ENCODE measurements at places on chromosomes 6 and 20.
A peak's percentile ranks its signal among the peaks of the same experiment; 100 is the strongest.

DNA sequence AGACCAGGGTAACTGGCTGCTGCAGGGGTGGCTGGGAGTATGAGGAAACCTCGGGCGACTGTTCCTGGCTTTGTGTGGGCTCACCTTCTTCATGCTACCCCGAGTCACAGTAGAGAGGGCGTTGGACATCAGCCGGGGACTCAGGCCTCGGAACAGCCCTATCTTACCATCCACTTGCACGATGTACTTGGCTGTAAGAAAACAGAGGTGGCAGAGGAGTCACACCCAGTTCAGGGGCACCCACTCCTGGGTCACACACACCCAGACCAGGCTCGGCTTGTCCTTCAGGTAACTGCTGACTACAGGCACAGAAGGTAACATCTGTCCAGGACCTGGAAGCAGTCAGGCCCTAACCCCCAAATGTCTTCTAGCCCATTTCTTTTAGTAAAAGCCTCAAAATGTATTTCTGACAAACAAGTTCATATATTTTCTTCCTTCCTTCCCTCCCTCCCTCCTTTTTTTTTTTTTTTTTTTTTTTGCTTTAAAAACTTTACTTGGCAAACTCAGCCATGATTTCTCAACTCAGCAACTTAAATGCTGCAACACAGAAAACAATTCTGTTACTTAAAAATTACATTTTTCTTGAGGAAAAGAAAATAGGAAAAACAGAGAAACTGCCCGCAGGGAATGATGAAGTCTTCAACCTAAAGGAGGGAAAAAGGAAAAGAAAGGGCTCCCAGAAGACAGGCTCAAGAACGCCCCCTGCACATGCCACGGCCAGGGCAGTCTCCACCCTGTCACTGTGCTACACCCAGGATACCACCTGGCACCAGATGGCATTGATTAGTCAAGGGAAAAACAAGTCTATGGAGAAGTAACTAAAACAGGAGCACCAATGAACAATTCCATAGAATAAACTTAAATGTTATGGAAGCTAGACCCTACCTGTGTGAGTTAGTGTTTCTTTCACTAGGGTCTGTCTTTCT is 7.3 kb downstream of the MTCH1 start:
- no peak for DNase-seq

- DNase-seq: no peak
Measured at GRCh38 chr6:36976007-36976264, 10.1 kb downstream of the MTCH1 start.

GRCh38 chr6:48733581-48733980 is 622.6 kb upstream of the PTCHD4 start:
- no peak for DNase-seq

DNA sequence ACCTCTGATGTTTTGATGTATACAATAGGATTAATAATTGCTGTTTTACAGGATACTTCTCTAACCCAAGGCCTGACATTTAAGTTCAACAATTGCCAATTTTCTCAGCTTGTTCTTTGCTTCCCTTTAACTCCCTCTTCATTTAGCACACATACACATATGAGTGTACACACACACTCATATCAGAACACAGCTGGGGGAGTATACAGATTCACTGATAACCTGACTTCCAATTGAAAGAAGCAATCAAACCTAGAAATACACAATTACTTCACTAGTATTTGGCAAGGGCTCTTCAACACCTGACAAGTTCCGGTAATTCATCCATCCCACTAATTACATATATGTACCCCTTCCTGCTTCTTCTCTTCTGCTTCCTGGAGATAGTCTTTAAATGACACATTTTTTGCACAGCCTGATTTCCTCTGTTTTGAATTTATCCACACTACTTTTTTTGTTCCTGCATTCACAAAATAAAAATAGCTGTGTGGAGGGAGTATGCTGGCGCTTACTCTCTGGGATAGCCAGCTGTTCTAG is 11.2 kb downstream of the UST start:
- no peak for DNase-seq

DNA sequence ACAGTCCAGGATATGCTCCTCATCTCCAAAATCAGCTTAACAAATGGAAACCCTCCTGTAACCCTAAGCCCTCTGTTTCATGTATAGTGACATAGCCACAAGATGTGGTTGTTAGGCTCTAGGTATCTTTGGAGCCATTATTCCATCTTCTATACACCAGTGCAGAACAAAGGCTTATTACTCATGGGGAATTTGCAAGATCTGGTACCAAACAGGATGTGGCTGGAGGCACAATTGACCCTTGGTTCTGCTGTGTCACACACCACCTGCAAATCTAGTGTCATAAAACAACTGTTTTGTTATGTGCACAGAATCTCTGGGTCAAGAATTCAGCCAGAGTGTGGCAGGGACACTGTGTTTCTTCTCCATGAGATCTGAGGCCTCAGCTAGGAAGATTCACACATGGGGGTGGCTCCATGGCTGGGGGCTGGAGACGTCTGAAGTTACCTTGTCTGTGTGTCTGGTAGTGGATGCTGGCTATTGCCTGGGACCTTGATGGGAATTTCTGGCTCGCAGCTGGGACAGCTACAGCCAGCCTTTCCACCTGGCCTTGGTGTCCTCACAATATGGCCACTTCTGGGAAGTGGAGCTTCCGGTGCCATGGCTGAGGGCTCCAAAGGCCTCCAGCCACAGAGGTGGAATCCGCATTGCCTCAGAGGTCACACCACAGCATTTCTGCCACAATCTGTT is 369.9 kb downstream of the CDH26 start:
- DNase-seq: no peak

GRCh38 chr6:36969988-36970891 is 15.7 kb downstream of the PI16 start:
- DNase-seq: no peak

- DNase-seq: no peak
Measured at GRCh38 chr20:64240243-64241015, 15.1 kb upstream of the PCMTD2 start.

DNA sequence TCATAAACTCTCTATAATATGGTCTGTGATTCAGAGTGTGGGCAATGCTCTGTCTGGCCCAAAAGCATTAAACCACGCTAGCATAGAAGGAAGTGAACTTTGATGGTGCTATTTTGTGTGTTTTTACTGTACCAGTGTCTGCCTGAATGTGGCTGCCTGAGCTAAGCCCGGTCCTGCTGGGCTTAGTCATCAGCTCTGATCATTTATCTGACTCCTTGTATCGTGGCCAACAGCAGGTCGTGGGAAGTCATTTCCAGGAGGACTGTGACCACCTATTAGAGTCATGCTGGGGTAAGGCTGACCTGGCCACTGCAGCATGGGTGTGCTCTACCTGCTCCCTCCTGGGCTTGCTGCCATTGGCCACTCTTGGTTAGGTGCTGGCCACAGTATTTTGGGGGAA is 239.1 kb upstream of the CEP162 start:
- DNase-seq: no peak

GRCh38 chr20:37348792-37349516 is 3.0 kb downstream of the SRC start:
- DNase-seq: no peak

- no peak for DNase-seq
Measured at GRCh38 chr20:43855803-43856202, 58.8 kb upstream of the TOX2 start.

- peak; percentile 100 for DNase-seq
Measured at GRCh38 chr6:14440940-14441781, 323.6 kb downstream of the CD83 start.

DNA sequence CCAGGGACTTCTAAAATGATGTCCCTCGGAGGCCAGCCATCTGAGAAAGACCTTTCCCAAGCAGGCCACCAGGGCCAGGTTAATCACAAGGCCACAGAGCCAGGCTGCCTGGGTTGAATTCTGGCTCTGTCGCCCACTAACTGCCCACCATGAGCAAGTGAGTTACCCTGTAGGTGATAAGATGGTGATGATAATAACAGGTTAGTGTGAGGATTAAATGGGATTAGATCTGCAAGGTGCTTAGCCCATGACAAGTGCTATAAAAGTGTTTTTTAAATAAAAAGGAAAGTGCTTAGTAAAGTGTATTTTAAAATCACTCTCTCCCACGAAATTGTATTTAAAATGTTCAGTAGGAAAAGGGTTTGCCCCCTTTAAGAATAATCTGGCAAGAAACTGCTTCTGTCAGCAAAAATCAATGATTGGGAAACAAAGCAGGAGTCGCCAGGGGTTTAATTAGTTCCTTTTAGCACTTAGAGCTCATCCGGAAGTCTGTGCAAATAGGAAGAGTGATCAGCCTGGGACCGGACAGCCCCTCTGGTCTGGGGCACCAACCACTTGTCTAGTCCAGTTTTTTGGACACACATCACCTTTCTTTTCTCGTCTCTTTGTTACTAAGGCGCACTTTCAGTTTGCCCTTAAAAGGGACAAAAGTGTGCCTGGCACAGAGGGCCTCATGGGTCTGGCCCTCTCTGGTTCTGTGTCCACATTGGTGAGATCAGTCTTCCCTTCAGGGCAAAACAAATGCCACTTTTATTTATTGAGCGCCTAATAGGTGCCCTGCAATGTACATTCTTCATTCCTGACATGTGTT is 150.4 kb downstream of the GRM4 start:
- no peak for DNase-seq

- no peak for DNase-seq
Measured at GRCh38 chr20:32183947-32184635, 23.5 kb downstream of the PLAGL2 start.

DNA sequence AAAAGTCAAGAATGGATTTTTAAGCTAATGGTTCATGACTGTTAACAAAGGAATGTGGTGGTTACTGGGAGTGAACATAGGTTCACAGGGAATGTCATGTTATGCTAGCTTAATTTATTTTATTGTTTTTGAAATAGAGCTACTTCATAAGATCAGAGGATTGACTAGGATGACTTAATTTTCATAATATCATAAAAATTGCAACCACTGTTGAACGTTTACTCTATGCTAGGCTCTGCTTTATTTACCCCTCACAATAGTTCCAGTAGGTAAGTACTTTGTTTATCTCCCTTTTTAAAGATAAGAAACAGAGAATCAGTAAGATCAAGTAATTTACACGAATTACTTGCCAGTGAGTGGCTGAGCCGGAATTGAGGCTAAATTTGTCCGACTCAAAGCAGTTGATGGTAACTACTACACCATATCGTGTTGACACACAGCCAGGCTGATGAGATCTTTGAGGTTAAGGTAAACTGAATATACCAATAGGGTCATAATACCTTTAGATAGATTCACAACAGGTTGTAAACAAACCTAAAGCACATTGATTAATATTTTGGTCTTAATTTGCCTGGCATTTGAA is 194.6 kb upstream of the CITED2 start:
- no peak for DNase-seq

DNA sequence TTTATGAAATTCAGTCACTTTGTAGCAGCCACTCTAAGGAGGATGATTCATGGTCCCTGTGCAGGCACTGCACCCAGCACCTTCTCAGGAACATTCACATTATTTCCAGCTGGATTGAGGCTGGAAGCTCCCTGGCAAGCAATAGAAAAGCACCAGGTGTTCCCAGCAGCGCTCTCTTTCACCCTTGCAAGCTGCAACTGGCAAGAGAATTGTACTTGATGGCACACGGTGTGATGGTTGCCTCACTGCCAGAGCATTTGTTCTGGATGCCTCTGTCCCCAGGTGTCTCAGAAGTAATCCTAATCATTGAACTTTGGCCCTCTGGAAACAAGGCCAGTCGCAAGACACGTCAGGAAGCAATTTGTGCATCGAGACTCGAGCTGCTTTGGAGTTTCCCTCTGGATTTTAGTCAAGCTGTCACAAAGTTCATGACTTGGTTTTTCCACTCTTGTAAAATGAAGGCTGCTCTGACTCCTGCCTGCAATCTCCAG is 24.9 kb upstream of the PHACTR2 start:
- DNase-seq: no peak

DNA sequence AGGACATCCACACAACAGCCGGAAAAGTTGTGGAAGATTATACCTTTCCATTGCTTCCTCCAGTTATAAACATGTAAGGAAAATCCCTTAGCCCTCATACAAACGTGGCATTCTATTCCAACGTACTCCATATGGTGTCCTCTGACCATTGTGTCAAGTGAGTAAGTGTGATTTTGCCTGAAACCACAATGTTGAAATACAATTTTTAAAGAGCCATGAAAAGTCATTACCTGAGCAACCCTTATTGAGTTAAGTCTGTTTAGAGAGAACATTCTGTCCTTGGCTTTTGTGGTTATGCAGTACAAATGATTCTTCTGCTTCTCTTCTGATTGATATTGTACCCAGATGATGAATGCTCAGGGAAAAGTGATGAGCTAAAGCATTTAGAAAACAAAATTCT is 530.1 kb downstream of the HAO1 start:
- no peak for DNase-seq

DNA sequence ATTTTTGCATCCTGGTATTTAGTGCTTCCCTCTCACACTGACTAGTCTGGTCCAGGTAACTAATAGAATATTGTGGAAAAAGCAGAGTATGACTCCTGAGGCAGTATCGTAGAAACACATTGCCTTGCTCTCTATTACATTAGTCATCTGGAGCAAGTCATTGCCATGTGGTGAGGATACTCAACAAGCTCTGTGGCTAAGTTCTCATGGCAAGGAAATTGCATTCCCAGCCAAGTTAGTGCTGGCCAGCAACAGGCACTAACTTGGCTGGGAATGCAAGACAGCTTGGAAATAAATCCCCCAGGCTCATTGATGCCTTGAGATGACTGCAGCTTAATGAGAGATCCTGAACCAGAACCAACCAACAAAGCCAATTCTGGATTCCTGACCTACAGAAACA is 39.7 kb upstream of the HTR1B start:
- DNase-seq: no peak

- no peak for DNase-seq
Measured at GRCh38 chr6:108800427-108800864, 47.8 kb upstream of the ARMC2 start.

GRCh38 chr20:53101992-53102760 is 130.0 kb downstream of the TSHZ2 start:
- no peak for DNase-seq

DNA sequence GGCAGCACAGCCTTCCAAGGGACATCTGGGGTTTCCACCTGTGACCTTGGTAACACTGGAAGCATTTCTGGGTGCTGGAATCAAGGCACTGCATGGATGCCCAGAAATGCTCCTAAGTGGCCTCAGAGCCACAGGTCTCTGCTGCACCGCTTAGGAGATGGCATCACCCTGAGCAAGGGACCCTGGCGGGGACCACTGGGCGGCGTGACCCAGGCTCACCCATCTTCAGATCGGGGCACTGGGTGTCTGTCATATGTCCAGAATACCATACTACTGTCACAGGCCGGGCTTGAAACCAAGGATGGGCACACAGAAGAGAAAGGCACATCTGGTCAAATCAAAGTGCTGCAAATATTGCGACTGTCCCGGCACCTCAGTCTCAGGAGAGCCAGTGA is 45.9 kb downstream of the SSR1 start:
- no peak for DNase-seq
